ENCODE measurements at places on chromosomes 3 and 15.

DNA sequence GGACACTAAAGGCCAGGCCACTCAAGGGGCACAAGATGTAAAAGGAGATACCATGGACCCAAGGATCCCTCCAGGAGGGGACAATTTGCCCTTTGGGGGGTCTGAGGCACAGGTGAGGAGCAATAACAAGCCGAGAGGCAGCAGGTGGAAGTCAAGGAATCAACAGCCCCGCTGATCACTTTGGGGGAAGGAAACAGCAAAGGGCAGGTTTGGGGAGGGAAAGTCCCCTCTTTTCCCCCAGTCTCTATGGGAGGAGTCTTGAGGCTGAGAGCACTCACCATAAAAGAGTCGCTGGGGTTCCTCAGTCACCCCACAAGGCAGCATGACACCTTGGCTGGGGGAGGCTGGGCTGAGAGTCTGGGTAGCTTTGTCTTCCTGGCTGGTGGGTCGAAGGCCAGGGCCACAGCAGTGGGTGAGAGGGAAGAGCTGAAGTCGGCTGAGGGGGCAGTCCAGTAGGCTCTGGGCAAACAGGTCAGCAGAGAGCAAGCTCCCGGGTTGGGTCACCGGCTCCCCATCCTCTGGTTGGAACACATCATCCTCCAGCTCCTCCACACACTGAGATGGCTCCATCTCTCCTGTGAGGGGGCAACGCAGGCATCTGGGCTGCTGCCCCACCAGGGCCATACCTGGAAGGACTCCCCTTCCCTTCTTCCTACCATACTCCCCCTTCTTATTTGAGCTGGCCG is 3.0 kb downstream of the BMF start:
- DNase-seq = no peak

DNA sequence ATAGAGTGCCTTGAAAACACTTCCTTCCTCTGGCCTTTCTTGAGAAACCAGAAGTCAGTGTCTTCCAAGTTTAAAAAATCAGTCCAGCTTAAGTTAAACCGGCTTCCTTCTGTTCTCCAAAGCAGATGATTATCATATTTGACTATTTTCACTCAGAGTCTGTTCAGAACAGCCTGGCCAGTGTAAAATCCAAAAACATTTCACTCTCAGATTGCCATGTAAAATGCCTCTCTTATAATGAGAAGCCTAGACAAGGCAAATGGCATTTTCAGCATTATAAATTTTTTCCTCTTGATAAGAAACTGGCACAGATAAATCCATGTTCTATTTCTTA is 193.5 kb downstream of the TNIK start:
- no peak for DNase-seq

GRCh38 chr3:196327405-196327804 is 9.4 kb upstream of the DYNLT2B start:
- no peak for DNase-seq

GRCh38 chr3:169295126-169295525 is 368.4 kb downstream of the MECOM start:
- no peak for DNase-seq

DNA sequence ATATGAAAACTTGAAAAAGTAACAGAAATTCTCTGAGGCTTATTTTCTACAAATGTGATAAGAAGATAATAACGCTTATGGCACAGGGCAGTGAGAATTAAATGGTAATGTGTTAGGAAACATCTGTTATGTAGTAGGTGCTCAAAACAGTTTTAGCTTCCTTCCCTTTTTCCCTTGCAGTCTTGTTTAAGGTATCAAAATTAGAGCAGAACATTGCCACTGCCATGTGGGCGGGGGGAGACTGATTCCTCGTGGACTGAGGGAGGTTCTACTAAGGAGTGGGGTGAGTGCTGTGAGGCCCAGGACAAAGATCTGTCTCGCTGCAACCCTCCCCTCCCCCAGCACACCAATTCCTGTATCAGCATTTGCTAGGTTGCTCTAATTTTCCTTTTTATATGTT is 702.4 kb downstream of the TUSC7 start:
- no peak for DNase-seq

- DNase-seq = no peak
These were observed 174.7 kb upstream of the IL12A start for GRCh38 chr3:159813822-159814531.

- DNase-seq = no peak
These were observed 157.5 kb upstream of the HES1 start for GRCh38 chr3:193978486-193978885.

DNA sequence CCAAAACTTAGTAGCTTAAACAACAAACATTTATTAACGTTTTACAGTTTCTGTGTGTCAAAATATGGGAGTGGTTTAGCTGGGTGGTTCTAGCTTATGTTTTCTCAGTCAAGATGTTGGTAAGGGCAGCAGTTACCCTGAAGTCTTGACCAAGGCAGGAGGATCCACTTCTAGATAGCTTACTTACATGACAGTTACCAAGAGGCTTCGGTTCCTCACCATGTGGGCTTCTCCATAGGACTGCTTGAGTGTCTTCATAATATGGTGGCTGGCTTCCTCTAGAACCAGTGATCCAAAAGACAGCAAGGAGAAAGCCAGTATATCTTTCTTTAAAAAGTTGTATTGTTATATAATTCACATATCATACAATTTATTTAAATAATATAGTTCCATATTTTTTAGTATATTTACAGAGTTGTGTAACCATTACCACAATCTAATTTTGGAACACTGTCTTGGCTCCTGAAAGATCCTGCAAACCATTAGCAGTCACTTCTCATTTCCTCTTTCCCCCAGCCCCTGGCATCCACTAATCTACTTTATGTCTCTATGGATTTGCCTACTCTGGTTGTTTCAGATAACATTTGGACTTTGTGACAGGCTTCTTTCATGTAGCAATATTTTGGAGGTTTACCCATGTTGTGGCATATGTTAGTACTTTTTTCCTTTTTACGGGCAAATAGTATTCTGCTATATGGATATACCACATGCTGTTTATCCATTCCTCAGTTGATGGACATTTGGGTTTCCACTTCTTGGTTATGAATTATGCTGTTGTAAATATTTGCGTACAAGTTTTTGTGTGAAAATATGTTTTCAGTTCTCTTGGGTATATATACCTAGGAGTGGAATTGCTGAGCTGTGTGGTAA is 33.3 kb downstream of the MAPK6 start:
- no peak for DNase-seq

GRCh38 chr3:134869153-134869726 is 74.2 kb downstream of the EPHB1 start:
- no peak for DNase-seq

DNA sequence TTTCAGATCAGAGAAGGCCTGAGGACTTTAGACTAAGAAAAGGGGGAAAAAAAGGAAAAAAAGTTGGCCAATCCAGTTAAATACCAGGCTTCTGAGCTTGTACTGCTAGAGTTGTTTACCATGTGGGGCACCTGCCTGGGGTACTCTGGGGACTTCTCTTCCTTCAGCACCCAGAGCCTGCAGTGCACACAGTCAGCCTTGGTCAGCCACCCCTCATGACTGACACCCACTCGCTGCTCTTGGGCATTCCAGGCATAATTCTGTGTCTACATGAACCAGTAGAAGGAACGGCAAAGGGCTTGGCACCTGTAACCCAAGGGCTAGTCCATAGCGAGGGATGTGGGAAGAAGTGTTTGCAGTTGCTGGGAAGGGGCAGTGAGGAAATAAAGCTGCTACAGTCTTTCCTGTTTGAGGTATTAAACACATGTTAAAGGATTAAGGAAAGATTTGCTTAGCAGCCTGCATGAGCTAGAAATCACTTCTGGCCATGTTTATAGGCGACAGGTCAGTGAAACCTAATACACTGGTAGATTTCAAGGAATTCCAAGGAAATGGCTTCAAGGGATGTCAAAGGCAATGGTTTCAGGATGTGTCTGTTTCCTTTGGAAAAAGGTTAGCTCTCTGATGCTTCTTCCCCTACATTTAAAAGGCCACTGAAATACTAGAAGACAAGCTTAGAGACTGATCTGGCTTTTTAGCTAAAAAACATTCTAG is 232.5 kb downstream of the CHST2 start:
- DNase-seq = no peak

DNA sequence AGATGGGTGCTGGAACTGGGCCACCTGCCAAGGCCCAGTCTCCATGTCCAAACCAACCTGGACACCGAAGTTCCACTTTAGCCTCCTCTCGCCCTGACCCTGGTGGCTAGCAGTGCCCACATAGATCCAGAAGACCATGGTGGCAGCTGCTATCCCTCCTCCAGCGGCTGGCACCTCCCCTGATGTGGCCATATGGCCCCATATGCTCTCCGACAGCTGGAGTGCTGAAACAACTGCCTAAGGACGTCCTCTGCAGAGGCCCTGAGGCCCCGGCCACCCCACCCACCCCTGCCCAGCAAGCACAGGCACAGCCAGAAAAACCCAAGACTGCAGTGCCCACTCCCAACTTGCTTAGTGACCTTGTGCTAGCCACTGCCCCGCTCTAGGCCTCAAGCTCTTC is 182.3 kb upstream of the LINGO1 start:
- no peak for DNase-seq

DNA sequence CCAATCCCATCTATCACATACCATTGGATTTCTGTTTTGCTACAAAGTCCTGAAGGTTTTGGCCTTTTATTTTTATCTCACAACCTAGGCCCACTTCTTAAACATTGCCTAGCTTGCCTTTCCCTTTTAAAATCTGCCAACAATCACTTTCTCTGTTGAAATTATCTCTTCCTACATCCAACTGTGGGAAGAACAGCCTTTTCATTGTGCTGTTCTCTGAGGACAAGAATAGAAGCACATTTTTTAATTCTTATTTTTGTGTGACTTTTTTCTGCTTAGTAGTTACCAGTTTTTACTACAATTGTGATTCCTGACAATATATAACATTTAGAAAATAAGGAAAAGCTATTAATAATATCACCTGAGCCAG is 159.2 kb downstream of the CNTN6 start:
- DNase-seq = no peak

DNA sequence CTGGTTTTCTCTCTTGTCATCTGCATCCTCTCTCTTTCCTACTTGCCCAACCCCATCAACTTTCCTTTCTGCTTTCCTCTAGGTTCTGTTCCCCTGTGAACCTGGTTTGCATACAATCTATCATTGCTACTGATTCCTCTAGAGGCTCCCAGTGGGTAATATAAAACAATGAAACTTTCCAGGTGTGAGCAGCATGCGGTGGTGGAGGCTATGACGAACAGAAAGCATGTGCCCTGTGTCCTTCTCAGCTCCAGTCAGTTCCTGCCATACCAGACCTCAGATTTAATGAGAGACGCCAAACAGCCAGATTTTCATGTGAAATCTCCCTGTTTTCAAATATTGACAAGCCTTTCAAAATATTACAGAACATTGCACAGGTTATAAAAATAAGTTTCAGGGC is 3.5 kb upstream of the ACAP2 start:
- no peak for DNase-seq

- no peak for DNase-seq
These were observed 66.2 kb downstream of the MAP4 start for GRCh38 chr3:47949979-47950378.

DNA sequence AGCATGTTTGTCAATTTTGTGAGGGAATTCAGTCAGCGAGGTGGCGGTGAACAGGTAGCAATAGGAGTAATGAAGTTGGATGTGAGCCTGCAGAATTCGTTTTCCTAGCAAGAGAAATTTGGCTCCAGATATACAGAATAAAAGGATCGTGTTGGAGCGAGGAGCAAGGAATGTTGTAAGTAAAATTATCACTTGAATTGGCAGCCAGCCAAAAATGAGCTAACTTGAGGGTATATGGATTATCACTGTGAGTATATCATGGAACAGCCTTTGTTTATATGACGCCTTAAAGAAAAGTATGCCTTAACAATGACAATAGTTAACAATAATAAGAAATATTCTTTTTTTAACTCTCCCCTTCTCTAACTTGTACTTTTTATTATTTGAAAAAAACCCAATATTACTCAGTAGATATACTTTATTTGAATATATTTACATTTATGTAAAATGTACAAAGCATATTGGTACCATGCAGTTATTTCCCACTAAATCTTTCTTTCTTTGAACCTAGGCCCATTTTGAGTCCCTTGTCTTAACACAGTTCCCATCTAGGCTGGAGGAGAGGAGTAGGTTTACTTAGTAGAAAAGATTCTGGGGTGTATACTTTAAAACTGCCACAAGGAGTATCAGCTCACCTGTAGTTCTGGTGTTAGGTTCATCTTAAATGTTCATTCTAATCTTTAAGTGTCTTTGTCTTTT is 29.3 kb downstream of the EPHA6 start:
- DNase-seq = no peak

GRCh38 chr15:68001811-68002210 is 52.3 kb upstream of the PIAS1 start:
- no peak for DNase-seq

DNA sequence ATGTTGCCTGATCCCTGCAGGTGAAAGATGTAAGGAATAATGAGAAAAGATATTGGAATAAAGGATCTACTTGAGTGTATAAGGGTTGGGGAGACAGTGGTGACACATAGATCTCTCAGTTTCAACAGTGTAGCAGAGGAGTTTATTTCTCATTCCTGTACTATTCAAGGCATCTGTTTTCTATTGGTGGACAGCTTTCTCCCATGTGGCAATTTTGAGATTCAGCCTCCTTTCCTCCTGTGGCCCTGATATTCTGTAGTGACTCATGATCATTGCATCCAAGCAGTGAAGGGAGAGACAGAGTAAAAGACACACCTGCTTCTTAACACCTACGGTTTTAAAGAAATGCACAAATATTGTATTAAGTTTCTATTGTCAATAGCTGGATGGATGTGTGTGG is 327.6 kb downstream of the GRM7 start:
- no peak for DNase-seq

DNA sequence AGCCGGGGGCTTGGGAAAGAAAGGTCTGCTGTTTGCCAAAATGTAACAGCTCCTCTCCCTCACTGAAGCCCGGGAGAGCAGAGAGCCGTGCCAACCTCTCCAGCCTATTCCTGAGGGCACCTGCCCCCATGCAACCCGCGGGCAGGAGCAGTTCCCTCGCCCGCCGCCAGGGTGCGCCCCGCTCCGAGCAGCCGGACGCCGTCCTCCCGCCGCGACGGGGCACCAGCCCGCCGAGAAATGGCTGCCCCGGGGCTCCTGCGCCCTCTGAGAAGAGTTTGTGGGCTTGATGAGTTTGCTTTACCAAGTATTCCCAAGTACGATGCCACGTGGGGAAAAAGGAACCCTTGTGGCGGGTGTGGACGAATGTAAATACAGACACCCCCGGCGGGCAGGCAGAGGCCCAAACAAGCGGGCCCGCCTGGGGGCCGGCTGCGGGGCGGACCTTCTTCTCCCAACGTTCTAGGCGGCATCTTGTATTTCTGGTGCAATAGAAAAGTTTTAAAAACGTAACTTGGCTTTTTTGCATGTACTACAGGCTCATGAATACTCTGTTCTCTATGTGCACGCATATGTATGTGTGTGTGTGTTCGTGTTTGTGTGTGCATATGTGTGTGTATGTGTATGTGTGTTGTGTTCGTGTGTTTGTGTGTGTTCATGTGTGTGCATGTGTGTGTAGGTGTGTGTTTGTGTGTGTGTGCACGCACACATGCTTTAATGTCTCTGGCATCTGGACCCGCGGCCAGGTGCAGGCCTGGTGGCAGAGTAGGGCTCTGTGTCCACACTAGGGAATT is 162.9 kb downstream of the CHSY1 start:
- DNase-seq = no peak

DNA sequence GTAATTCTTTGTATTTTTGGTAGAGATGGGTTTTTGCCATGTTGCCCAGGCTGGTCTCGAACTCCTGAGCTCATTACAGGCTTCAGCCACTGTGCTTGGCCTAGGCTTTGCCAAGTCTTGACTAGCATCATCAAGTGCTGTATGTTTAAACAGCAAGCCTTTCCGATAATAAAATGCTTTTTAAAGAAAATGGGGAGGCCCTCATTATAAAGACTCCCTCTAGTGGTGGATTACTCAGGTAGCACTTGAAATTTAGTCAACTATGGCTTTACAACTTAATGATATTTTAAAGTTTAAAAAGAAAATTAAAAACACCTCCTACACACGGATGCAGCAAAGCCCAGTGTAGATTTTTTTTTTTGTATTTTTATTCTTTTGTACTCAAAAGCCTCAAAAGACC is 213.6 kb downstream of the GAP43 start:
- DNase-seq = no peak

Data from brain pericyte (primary cell).